ENCODE measurements at places on chromosomes 4 and X.
A peak's percentile ranks its signal among the peaks of the same experiment; 100 is the strongest.

- no peak for DNase-seq
Measured at GRCh38 chrX:4935401-4935800, 1222.0 kb upstream of the PRKX start.

DNA sequence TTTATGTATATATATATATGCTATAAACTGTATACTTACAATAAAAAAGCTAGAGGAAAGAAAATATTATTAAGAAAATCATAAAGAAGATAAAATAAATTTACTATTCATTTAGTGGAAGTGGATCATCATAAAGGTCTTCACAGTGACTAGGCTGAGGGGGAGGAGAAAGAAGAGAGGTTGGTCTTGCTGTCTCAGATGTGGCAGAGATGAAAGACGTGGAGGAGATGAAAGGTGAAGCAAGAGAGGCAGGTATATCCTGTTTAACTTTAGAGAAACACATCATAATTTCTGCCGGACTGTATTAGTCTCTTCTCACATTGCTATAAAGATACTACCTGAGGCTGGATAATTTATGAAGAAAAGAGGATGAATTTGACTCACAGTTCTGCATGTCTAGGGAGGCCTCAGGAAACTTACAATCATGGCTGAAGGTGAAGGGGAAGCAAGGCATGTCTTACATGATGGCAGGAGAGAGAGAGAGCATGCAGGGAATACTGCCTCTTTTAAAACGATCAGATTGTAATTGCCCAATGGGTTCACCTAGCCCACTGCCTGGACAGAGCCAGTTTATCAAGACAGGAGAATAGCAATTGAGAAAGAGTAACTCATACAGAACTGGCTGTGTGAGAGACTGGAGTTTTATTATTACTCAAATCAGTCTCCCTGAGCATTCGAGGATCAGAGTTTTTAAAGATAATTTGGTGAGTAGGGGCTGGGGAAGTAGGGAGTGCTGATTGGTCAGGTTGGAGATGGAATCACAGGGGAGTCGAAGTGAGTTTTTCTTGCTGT, 22.1 kb upstream of the RRAGB start:
- DNase-seq, result peak; percentile 30

DNA sequence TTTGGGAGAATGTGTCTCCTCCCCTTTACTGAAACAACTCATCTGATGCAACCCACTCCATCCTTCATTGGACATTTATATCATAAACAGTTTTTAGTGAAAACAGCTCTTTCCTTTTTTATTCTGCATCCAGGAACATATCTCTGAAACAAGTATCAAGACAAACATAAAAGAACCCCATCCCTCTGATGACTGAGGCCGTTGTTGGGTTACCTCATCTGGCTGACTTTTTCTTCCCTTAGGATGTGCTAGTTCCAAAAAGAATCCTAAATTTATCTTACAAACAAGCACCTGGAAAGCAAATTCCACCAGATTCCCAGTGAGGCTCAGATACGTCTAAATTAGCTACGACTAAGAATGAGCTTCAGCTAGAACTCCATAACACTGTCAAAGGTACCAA, 483.7 kb upstream of the INTU start:
- DNase-seq, result no peak

DNA sequence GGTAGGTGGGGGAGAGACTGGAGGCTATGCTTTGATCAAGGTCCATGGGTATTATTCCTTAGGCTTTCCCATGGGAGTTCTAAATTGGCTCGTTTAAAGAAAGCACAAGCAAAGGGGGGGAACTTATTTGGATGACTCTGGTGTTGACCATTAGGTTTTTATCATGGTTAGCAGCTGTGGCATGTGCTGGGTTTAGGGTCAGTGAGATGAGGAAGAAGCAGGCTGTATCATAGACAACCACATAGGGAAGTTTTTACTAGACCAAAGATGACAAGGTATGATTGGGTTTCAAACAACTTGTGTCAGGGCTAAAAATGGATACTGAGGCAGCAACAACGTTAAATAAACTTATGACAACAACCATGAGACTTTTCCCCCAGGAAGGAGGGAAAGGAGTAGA, 97.7 kb downstream of the DNAAF6 start:
- no peak for DNase-seq

DNA sequence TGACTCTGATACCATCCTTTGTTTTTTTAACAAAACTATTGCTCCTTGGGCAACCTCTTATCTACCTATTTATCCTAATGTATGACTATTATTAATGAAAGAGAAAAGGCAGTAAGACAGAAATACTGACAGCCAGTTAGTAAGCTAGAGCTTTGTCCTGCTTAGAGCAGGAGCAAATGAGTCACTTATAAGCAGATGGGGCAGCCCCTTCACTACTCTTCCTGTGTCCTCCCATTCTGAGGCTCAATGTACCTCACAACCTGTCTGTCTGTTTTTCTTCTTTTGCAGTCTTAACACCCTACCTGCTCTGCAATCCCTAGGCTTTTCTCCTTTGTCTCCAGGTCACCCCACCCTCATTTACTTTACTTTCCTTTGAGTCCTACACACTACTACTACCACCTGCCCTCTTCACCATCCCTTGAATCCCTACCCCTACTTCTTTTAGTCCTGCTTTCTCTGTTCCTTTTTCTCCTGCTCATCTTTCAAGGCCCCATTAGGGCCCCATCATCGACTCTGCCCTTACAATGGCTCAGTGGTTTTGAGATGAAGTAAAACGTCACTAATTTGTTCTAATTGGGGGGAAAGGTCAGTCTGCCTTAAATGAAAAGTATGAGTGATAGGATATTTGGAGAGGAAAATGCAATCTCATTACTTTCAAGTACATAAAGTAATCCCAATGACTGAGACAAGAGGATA, 294.3 kb downstream of the GUCY2F start:
- DNase-seq, result no peak

DNA sequence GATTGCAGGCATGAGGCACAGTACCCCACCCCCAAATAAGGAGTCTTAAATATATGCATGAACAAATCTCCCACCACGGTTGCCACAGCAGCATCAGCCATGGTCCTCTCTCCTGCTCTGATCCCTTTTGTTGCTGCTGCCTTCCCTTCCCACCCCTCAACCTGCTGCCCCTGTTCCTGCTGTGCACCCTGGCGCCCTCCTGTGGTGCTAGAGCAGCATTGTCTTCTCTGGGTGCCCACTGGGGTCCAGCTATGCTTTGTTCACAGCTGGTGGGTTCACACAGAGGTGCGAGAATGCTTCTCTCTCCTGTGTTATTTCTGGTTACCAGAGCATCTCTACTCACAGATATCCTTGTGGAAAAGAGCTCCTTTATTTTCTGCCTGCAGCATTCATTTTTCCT, 116.2 kb downstream of the GATB start:
- peak; percentile 28 for DNase-seq

DNA sequence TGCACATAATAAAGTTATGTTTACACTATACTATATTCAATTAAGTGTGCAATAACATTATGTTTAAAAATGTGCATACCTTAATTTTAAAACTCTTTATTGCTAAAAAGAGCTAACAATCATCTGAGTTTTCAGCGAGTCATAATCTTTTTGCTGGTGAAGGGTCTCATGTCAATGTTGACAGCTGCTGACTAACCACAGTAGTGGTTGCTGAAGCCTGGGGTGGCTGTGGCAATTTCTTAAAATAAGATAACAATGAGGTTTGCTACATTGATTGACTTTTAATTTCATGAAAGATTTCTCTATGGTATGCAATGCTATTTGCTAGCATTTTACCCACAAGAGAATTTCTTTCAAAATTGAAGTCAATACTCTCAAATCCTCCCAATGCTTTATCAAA, 58.6 kb downstream of the C4orf46 start:
- DNase-seq, result no peak

- DNase-seq, result peak; percentile 68
Measured at GRCh38 chrX:48696909-48697727, 584 bp downstream of the SUV39H1 start.

GRCh38 chrX:40832723-40833122, 97.4 kb upstream of the MED14 start:
- no peak for DNase-seq

- peak; percentile 19 for DNase-seq
Measured at GRCh38 chrX:19121898-19122640, at the start of gene ADGRG2. TSS of gene ADGRG2 (minus strand) at chrX:19122468. CDS start at chrX:19068834, 53,634 bp downstream.

GRCh38 chrX:130071611-130072344, 38.5 kb downstream of the ELF4 start:
- no peak for DNase-seq

GRCh38 chr4:89511776-89512175, 204.2 kb upstream of the GPRIN3 start:
- DNase-seq, result no peak

DNA sequence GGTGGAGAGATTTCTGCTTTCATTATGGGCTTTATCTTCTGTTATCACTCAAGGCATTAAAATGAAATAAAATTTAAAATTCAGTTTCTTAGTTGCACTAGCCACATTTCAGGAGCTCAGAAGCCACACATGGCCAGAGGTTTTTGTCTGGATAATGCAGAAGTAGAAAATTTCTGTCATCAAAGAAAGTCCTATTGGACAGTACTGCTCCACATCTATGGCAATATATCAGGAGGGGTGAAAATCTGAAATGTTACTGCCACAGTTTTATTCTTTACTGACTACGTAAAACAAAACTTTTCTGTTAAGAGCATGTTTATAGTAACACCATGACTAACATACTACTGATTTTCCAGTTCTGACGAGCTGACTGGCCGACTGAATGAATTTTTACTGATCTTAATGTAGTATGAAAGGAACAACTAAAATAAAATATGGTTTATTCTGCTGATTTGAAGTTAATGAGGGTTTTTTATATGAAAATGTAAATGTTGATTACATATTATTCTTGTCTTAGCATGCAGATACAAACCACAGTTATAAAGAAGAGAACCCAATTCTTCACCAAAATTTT, 264.0 kb upstream of the HAND2 start:
- no peak for DNase-seq

DNA sequence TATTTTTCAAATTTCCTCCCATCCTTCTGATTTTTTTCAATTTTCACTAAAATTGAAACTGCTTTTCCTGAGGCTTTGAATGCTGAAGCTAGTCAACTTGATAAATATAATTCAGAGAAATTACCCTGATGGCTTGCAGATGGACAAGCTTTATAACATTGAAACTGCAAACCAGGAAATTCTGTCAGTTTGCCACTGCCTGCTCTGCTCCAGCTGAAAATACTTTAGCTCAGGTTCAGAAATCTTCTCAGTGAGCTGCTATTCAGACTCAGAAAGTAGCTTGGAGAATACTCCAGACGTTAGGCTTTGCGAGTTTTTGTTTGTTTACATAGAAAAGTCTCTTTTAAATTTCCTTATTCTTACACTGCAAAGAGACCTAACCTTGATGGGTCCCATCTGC, 1574.7 kb downstream of the STIM2 start:
- no peak for DNase-seq

- DNase-seq, result no peak
Measured at GRCh38 chr4:155675709-155676429, 9.2 kb downstream of the GUCY1A1 start.

DNA sequence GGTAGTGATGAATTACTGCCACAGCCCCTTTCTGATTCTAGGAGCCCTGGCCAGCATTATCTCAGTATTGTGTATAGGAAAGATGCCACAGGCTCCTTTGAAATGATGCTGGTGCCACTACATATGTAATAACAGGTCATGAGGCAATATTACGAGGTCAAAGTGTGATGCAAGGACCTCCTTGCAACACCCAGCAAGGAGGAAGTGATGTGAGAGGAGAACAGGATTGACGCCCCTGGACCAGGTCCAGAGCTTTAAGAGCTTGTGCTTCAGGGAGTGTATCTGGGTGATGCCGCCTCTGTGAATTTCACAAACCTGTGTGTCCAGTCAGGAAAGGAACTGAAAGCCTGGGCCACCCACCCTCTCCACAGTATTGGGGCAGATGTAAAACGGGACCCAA, 261.8 kb downstream of the MID1IP1 start:
- DNase-seq, result no peak

- DNase-seq, result peak; percentile 39
Measured at GRCh38 chrX:68196939-68197791, 236.1 kb downstream of the OPHN1 start.

GRCh38 chr4:159413306-159413943, 310.5 kb downstream of the RAPGEF2 start:
- no peak for DNase-seq

GRCh38 chrX:149540131-149540620, 636 bp upstream of the EOLA1 start:
- DNase-seq, result peak; percentile 93

- no peak for DNase-seq
Measured at GRCh38 chr4:94345969-94346368, 3.3 kb upstream of the HPGDS start.

GRCh38 chr4:84419201-84419600, 79.9 kb downstream of the NKX6-1 start:
- no peak for DNase-seq

DNA sequence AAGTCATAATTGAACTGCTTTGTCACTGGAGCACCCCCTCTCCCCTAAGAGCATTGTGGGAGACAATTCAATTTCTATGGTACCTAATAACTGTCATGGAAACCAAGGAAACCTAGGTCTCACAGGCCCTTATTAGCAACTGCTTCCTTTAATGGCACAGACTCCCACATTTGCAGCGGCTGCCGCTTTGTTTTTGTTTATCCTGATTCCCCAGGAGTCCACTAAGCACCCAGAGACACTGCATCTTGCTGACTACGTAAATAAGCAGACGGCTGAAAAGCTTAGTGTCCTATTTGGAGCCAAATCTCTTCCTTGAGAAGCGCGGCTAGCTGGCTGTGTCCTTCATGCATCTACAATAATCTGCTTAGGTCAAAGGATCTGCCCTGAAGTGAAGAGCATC, 494.4 kb downstream of the TMA16 start:
- DNase-seq, result no peak

GRCh38 chr4:105933083-105933482, 37.8 kb downstream of the NPNT start:
- DNase-seq, result no peak

DNA sequence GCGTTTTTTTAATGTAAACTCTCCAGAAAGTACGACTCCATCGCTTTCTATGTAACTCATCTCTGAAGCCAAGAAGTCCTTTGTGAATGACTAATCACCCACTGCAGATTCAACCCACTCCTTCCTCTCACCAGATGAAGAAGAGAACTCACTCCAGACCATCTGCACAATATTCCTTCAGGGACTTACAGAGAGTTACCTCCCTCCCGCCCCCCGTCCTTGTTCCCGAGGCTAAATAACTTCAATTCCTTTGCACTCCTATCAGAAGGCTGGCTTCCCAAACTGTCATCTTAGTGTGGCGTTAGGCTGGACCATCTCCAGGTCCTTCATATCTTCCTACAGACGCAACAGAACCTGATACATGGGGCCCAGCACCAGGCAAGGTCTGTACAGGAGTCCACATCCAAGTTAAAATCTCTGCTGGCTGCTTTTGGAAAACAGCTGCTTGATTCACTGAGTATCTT, 82.4 kb downstream of the AFAP1 start:
- DNase-seq, result no peak

- no peak for DNase-seq
Measured at GRCh38 chr4:7865533-7865932, 74.1 kb downstream of the AFAP1 start.

DNA sequence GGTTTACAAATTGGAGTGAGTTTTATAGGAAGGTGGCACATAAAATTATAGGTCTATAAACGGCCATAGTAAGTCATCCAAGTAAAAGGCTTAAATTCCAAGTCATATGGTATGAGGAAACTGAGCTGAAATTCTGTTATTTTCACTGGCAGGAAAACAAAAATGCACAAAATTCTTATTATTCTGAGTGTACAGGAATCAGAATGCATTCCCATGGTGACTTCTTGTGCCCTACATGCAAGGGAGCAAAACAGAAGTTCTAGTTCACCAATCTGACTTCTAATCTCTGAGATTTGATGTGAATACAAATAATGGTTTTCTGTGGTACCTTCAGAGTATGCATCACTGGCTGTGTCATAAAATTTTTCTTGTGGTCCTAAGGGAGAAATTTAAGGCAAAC, 102.9 kb downstream of the CLCN4 start:
- no peak for DNase-seq

GRCh38 chrX:149494844-149495565, 10.1 kb downstream of the IDS start:
- DNase-seq, result no peak

Data from activated naive CD4-positive, alpha-beta T cell treated with anti-CD3 and anti-CD28 coated beads, Interleukin-2, amount 10 ng/mL, durations not matched to agents 7 days and 5 days (primary cell).